ENCODE measurements at places on chromosomes 6 and 20. TPM values are rescaled to one million over a fixed set of nuclear protein-coding genes. Genes with fewer than 3 reads are reported as not detected.

- H3K27me3 ChIP-seq: no peaks in the 10 kb centered on the region
- no peak overlapping the region for H3K4me3 ChIP-seq
- DNase-seq: no peak
- no peaks in the 10 kb centered on the region for H3K4me1 ChIP-seq
These were observed 64.4 kb downstream of the TMEM242 start for GRCh38 chr6:157258878-157259277.

GRCh38 chr6:152189736-152190135, 382.3 kb downstream of the ESR1 start:
- H3K36me3 ChIP-seq: no peaks in the 10 kb centered on the region
- no peaks in the 10 kb centered on the region for H3K4me1 ChIP-seq
- no peaks in the 10 kb centered on the region for H3K27me3 ChIP-seq
- no peak overlapping the region for H3K4me3 ChIP-seq

DNA sequence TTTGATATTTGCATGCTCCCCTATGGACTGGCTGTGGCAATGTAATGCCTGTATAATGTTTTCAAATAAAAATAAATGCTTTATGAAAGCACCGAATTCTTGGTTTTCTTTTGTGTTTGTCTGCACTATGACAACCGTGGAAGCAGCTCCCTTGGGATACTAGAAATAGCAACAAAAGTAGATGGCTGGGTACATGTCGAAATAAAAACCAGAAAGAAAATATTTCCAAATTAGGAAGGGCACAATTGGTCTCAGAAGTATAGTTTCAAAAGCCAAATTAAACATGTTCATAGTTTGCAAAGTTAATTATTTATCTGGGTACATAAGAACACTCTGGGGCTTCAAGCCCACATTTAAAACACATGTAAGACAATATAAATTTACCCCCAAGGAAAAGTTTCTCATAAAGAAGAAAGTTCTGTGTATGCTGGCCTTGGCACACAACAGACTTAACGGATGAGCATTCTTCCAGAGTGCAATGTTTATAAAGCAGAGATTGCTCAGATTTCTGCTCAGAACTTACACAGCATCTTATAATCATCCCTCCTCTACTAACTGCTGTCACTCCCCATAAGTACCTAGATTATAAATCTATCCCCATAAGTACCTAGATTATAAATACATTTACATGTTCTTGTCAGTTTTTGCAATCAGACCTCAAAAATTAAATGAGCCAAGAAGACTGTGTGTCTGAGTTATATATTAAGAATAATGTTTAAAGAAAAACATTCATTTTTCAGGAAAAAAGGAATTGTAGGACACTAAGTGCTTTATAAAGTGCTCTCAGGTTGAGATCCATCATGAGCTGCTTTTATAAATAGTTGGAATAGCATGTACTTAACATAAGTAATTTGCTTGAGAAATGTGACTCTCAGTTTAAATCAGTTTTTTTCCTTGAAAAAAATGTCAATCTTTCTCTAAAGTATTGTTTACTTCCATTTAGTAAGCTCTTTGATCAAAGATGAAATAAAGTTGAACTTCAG, 230.2 kb upstream of the PLN start:
- no peaks in the 10 kb centered on the region for H3K27me3 ChIP-seq
- H3K27ac ChIP-seq: no peak overlapping the region
- H3K4me1 ChIP-seq: peaks cover 9% of the 10 kb centered on the region
- DNase-seq: no peak

DNA sequence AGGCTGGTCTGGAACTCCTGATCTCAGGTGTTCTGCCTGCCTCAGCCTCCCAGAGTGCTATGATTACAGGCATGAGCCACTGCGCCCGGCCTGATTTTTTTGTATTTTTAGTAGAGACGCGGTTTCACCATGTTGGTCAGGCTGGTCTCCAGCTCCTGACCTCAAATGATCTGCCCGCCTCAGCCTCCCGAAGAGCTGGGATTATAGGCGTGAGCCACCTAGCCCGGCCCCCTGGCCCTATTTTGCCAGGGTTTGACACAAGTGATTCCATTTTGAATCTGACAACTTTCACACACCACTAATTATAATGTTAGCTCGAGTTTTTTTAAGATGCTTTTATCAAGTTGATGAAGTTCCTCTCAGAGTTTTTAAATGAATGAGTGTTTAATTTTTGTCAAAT, 25.6 kb downstream of the TTLL9 start:
- no peaks in the 10 kb centered on the region for H3K27me3 ChIP-seq
- no peaks in the 10 kb centered on the region for H3K36me3 ChIP-seq
- H3K4me3 ChIP-seq: no peak overlapping the region
- DNase-seq: no peak
- no peaks in the 10 kb centered on the region for H3K4me1 ChIP-seq

DNA sequence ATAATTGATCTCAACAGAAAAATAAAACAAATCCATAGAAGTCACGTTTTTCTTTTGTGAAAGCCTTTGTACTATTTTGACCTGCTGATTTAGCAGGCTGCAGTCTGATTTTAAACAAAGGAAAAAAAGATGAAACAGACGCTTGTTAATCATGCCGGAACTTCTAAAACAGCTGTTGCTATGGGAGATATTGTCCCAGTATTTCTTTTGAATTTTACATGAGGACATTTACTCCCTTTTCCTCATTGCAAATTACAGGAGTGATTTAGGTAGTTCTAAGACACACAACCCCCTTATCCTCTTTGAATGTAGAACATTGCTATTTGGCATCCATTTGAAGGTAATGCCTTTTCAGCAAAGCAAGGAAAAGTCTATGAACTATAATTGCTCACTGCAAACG, 416.1 kb downstream of the BCKDHB start:
- no peak overlapping the region for H3K4me3 ChIP-seq
- no peaks in the 10 kb centered on the region for H3K4me1 ChIP-seq
- no peak for DNase-seq
- H3K27ac ChIP-seq: peak overlapping the region; percentile 74
- H3K27me3 ChIP-seq: no peaks in the 10 kb centered on the region

DNA sequence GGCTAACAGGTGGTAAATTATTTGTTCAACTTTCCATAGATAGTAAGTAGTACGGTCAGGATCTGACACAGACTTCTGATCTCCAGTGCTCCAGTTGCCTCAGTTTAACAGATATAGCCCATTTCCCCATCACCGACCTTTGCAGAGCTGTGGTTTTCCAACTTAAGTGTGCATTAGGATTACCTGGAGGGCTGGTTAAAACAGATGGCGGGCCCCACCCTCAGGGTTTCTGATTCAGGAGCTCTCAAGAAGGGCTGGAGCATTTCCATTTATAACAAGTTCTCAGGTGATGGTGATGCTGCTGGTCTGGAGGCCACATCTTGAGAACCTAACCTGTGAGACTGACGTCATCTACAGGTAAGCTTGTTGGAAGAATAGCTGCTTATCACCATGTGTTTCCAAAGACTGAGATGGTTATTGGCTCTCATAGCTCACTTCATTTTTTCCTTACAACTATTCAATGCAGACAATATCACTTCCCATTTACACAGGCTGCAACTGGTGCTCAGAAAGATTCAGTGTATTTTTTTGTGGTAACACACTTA, 360.1 kb upstream of the CHD6 start:
- no peaks in the 10 kb centered on the region for H3K36me3 ChIP-seq
- H3K27me3 ChIP-seq: no peaks in the 10 kb centered on the region
- no peak overlapping the region for H3K27ac ChIP-seq
- no peaks in the 10 kb centered on the region for H3K4me1 ChIP-seq
- no peak overlapping the region for H3K4me3 ChIP-seq

DNA sequence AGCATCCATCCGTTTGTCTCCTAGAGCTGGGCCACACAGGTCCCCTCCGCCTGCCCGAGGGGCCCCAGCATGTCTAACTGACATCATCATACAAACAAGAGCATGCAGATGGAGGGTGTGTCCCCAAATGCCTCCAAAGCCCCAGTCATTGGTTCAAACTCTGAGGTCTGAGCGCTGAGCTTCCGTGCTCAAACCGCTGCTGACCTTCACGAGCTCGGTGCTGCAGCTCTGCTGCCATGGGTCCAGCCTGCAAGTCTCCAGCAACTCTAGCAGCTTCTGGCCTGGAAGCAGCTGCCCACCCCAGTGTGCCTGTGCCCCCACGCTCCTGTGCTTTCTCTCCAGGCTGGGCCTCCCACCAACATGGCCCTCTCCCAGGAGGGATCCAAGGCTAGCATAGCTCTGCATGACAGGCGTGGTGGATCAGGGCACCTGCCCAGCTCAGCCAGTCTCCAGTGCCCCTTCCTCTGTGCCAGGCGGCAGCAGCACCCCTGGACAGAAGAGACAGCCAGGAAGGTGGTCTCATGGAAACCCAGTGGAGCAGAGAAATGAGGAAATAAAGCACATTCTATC, 131.6 kb upstream of the PMEPA1 start:
- no peaks in the 10 kb centered on the region for H3K36me3 ChIP-seq
- H3K4me1 ChIP-seq: no peaks in the 10 kb centered on the region
- no peaks in the 10 kb centered on the region for H3K27me3 ChIP-seq
- H3K27ac ChIP-seq: no peak overlapping the region

ZBTB12 gene
- 24.8 TPM for total RNA-seq

CST8 gene
- not detected for total RNA-seq

- no peak overlapping the region for H3K27ac ChIP-seq
- no peak overlapping the region for H3K4me3 ChIP-seq
- H3K36me3 ChIP-seq: no peaks in the 10 kb centered on the region
- no peaks in the 10 kb centered on the region for H3K27me3 ChIP-seq
- DNase-seq: no peak
- H3K4me1 ChIP-seq: no peaks in the 10 kb centered on the region
These were observed 72.2 kb downstream of the RWDD2A start for GRCh38 chr6:83265384-83265783.

- peaks cover 88% of the 10 kb centered on the region for H3K27me3 ChIP-seq
- no peak for DNase-seq
- H3K36me3 ChIP-seq: no peaks in the 10 kb centered on the region
- no peak overlapping the region for H3K27ac ChIP-seq
These were observed 10.4 kb downstream of the TRIM31 start for GRCh38 chr6:30102414-30102969.

GRCh38 chr6:136952714-136953260, 30.7 kb downstream of the SLC35D3 start:
- H3K4me1 ChIP-seq: no peaks in the 10 kb centered on the region
- no peak for DNase-seq
- H3K36me3 ChIP-seq: no peaks in the 10 kb centered on the region
- no peaks in the 10 kb centered on the region for H3K27me3 ChIP-seq
- no peak overlapping the region for H3K27ac ChIP-seq

CRIP3 gene
- total RNA-seq: 13.0 TPM

DNA sequence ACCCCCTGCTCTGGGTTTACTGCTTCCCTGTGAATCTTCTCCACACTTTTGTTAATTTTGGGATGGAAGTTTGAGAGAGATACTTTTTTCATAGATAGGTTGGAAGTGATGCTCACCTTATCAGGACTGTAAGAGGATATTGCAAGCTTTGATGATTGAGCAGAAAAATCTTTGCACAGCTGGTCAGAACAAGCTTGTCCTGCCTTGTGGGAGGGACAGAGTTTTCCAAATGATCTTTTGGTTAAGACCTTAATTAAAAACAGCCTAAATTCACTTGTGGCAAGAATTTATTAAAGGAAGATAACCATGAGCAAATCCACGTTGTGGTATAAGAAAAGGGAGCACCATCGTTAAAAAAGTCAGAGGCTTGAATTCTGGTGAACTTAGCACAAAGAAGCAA, 32.2 kb downstream of the E2F3 start:
- H3K27ac ChIP-seq: no peak overlapping the region
- no peaks in the 10 kb centered on the region for H3K4me1 ChIP-seq
- peaks cover 72% of the 10 kb centered on the region for H3K36me3 ChIP-seq
- no peak overlapping the region for H3K4me3 ChIP-seq
- no peak for DNase-seq

GRCh38 chr20:36281785-36282380, 24.3 kb upstream of the DLGAP4 start:
- H3K4me3 ChIP-seq: no peak overlapping the region
- H3K36me3 ChIP-seq: no peaks in the 10 kb centered on the region
- no peak overlapping the region for H3K27ac ChIP-seq
- H3K27me3 ChIP-seq: no peaks in the 10 kb centered on the region
- DNase-seq: no peak

PPP1R16B gene
- total RNA-seq: 18.0 TPM

GRCh38 chr20:39019805-39020325, 57.7 kb downstream of the DHX35 start:
- H3K27me3 ChIP-seq: no peaks in the 10 kb centered on the region
- no peaks in the 10 kb centered on the region for H3K4me1 ChIP-seq
- no peak overlapping the region for H3K27ac ChIP-seq
- DNase-seq: no peak

PIM1 gene
- total RNA-seq: 67.3 TPM

DNA sequence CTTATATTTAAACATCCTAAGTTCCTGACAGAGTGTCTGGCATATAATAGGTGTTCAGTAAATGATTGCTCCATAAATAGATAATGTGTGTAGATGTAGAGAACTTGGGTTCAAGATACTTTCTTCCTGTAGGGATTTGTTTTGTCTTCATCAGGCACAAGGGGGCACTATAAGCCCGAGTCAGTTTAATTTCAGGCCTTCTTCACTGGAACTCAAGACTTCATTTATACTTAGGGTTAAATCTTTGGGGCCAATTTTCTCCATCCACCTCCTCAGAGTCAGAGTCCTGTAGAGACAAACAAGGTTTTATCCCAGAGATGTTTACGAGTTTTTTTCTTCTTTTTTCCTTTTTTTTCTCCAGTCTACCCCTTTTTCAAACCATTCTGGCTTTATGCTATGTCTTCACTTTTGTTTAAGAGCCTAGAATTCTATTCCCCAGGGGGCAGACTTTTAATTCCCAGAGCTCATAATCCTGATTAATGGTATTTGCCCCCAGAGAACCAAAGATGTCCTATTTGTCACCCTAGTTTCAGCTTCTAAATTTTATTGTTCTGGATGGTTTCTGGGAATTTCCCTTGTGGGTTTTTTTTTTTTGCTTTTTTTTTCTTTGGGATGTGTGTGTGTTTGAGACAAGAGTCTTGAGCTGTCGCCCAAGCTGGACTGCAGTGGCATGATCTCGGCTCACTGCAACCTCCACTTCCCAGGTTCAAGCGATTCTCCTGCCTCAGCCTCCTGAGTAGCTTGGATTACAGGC, 88.4 kb downstream of the HFE start:
- peak; percentile 80 for DNase-seq
- H3K27me3 ChIP-seq: no peaks in the 10 kb centered on the region
- no peak overlapping the region for H3K27ac ChIP-seq
- no peak overlapping the region for H3K4me3 ChIP-seq

GRCh38 chr6:88211446-88211845, 45.3 kb upstream of the CNR1 start:
- no peak overlapping the region for H3K27ac ChIP-seq
- H3K4me1 ChIP-seq: no peaks in the 10 kb centered on the region
- H3K4me3 ChIP-seq: no peak overlapping the region
- DNase-seq: no peak

DNA sequence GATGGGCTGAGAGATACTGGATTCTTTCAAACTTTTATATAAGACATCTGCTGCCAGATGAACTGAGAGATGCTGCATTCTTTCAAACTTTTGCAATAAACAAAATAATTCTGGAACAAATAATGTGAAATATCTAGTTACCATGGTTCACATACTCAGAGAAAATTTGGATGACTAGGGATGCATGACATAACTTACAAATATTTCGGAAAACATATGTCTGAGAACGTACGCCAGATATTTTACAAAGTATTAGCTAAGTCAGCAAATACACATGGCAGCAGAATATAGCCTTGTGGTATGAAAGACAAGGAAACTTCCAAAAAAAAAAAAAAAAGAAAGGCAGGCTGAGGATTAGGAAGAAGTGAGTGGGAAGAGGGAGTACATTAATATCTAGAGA, 113.3 kb upstream of the TRAF3IP2 start:
- no peak overlapping the region for H3K27ac ChIP-seq
- peaks cover 25% of the 10 kb centered on the region for H3K36me3 ChIP-seq
- H3K27me3 ChIP-seq: no peaks in the 10 kb centered on the region
- no peak for DNase-seq

HCRTR2 gene
- total RNA-seq: not detected

All from endodermal cell (in vitro differentiated cells).